ENCODE measurements at places on chromosomes 2 and 18. TPM values are rescaled to one million over a fixed set of nuclear protein-coding genes. Genes with fewer than 3 reads are reported as not detected.

Gene KCNG3
- 0.03 TPM for polyA plus RNA-seq

Gene SH3BP4
- 32.9 TPM for polyA plus RNA-seq

Gene INO80C
- polyA plus RNA-seq = 17.7 TPM

DNA sequence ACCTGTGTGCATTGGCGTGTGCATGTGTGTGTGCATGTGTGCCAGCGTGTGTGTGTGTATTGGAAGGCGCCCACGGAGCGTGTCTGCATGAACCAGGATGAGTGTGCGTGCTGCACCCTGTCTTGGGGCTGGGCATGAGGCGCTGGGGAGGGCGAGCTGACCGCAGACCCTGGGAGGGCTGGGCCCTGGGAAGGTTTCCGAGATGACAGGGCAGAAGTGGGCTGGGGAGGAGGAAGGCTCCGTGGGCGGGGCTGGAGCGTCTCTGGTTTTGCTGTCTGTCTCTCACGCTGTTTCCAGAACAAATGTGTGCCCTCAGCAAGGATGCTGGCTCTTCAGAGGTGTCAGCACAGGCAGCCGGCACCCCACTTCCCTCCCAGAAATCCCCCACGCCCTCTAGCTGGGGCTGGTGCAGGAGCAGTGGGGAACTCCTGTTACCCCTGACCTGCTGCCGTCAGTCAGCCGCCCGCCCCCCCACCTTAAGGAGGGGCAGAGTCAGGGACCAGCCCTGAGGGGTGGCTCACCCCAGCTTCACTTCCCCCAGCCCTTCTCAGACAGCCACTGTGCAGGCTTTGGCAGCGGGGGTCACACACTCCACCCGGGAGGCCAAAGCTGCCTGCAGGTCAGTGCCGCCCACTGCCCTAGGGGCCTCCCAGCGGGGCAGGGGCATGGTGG lies at the start of gene GPR35:
TSS of gene GPR35 (plus strand) at position 531 of the 672 bp plus-strand sequence. CDS start 4,473 bp downstream, outside the sequence.
- no peak for DNase-seq

DNA sequence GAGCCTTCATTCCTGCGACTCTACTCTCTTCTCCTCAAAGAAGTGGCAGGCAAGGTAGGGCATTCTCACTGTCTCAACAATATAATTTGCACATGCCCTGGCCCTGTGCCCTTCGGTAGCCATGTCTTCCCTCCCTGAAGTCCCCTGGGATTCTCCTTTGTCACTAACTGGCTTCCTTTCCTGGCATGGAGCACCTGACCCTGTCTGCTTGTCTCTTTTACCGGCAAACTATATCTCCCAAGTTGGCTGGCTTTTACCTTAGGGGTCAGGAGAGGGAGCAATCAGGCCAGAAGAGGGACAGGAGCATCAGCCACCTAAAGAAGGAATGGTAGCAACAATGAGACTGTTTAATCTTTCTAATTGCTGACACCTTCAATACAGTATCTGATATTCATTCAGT lies 51.9 kb upstream of the RMDN2 start:
- DNase-seq = no peak

GRCh38 chr2:176612736-176613135 lies 343.5 kb downstream of the MTX2 start:
- DNase-seq = no peak

DNA sequence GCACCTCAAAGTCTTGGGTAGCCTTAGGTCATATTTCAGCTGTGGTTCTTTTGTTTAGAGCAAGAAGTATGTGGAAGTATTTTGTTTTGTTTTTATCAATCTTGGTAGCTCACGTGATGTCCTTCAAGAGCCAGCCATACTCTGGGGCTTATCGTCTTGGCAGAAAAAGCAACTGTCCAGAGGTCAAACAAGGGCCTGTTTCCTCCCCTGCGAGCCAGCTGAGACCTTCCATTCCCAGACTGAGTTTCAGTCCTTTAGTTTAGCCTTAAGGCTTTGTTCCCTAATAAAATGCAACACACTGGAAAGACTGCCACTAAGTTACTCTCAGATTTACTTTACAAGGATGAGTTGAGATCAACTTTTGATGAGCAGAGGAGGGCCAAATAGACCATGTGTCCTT lies 63.5 kb downstream of the TXNL1 start:
- DNase-seq = no peak

GRCh38 chr2:10022041-10022421 lies 21.3 kb upstream of the KLF11 start:
- no peak for DNase-seq
